ENCODE measurements at places on chromosomes 5 and 9. TPM values are rescaled to one million over a fixed set of nuclear protein-coding genes. Genes with fewer than 3 reads are reported as not detected.
A peak's percentile ranks its signal among the peaks of the same experiment; 100 is the strongest.

GRCh38 chr5:8560776-8561175, 691.8 kb downstream of the MTRR start:
- no peaks in the 10 kb centered on the region for H3K4me1 ChIP-seq
- DNase-seq, result no peak

- H3K27ac ChIP-seq, result no peak overlapping the region
- no peaks in the 10 kb centered on the region for H3K4me1 ChIP-seq
- no peak overlapping the region for H3K4me3 ChIP-seq
- H3K36me3 ChIP-seq, result no peaks in the 10 kb centered on the region
These were observed 579.2 kb upstream of the ZNF608 start for GRCh38 chr5:125325488-125326149.

DNA sequence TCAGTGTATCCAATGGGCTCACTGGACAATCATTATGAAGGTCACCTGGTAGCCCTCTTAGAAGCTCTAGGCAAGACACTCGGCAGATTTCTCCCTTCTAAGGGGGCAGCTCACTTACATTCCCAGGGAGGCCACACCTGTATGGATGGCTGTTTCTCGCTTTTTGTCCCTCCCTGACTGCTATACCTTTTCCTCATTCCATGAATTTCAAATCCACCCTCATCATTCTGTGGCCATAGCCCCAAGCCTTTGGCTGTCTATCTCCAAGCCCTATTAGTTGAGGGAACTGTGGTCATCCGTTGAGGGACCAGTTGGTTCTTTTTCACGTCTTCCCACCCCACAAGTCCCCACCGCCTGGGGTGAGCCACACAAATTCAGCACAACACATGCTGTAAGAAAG, 85.0 kb upstream of the RARS1 start:
- no peaks in the 10 kb centered on the region for H3K4me1 ChIP-seq
- no peak for DNase-seq
- no peak overlapping the region for H3K4me3 ChIP-seq
- no peaks in the 10 kb centered on the region for H3K36me3 ChIP-seq
- no peaks in the 10 kb centered on the region for H3K27me3 ChIP-seq

DNA sequence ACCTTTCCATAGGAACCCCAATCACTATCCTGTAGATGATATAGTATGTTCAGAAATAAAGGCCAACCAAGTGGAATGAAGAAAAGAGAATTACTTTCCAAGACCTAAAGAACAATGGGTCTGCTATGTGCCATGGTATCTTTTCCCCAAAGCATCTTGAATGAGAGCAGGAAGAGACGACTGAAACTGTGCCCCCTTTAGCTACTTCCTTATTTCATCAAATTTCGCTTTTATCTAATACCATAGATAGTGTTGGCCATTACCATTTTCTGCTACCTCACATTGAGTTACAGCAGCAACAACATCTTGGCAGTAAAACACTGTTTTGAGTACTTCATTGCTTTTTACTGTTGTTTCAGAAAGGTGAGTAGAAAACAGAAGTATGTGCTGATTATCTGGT, 266.6 kb downstream of the CD180 start:
- no peak overlapping the region for H3K27ac ChIP-seq
- H3K4me1 ChIP-seq, result no peaks in the 10 kb centered on the region
- no peaks in the 10 kb centered on the region for H3K27me3 ChIP-seq
- no peak for DNase-seq
- H3K36me3 ChIP-seq, result no peaks in the 10 kb centered on the region
- no peak overlapping the region for H3K4me3 ChIP-seq

- peaks cover 20% of the 10 kb centered on the region for H3K4me1 ChIP-seq
- H3K27ac ChIP-seq, result peak overlapping the region; percentile 91
- DNase-seq, result peak; percentile 67
- H3K36me3 ChIP-seq, result no peaks in the 10 kb centered on the region
- no peaks in the 10 kb centered on the region for H3K27me3 ChIP-seq
- H3K4me3 ChIP-seq, result peak overlapping the region; percentile 95
These were observed 1.4 kb downstream of the GNAQ start for GRCh38 chr9:78030296-78030552.

DNA sequence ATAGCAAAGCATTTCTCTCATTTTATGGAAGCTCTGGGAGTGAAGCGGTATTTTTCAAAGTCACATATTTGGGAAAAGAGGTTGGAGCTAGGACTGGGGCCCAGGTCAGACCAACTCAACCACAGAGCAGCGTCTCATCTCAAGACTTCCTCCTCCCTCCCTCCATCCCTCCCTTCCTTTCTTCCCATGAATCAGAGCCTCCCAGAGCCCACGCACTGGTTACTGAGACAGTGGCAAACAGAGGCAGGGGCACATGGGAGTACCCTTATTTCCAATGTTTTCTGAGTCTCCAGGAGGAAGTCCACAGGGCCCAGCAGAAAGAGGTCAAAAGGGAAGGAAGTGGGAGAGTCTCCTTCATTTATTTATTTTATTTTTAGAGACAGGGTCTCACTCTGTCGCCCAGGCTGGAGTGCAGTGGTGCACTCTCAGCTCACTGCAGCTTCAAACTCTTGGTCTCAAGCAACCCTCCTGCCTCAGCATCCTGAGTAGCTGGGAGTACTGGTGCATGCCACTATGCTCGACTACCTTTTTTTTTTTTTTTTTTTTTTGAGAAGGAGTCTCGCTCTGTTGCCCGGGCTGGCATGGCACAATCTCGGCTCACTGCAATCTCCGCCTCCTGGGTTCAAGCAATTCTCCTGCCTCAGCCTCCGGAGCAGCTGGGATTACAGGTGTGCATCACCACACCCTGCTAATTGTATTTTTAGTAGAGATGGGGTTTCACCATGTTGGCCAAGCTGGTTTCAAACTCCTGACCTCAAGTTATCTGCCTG, 52.5 kb upstream of the CDKN2AIPNL start:
- no peaks in the 10 kb centered on the region for H3K27me3 ChIP-seq
- peaks cover 22% of the 10 kb centered on the region for H3K4me1 ChIP-seq
- H3K27ac ChIP-seq, result no peak overlapping the region
- no peaks in the 10 kb centered on the region for H3K36me3 ChIP-seq

- H3K27ac ChIP-seq, result no peak overlapping the region
- H3K36me3 ChIP-seq, result no peaks in the 10 kb centered on the region
- H3K4me1 ChIP-seq, result no peaks in the 10 kb centered on the region
- no peak for DNase-seq
- H3K4me3 ChIP-seq, result no peak overlapping the region
These were observed 222.2 kb downstream of the NDUFS4 start for GRCh38 chr5:53782620-53783019.

DNA sequence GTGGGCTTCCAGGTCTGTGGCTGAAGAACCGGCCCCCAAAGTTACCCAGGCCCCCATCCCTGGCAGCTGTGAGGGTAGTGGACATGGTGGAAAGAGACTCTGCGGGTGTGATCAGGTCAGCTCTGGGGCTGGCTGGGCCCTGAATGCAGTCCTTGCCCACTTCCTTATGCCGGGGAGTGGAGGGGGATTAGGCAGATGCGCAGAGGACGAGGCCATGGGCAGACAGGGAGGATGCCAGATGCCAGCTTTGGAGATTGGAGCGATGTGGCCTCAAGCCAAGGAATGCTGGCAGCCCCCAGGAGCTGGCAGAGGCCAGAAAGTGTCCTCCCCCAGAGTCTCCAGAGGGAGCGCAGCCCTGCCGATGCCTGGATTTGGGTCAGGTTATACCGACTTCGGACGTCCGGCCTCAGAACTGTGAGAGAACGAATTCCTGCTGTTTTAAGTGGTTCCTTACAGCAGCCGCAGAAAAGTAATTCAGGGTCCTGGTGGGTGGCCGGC, 69.8 kb downstream of the ADAMTS2 start:
- no peak for DNase-seq
- H3K36me3 ChIP-seq, result no peaks in the 10 kb centered on the region
- H3K4me3 ChIP-seq, result no peak overlapping the region
- H3K27me3 ChIP-seq, result no peaks in the 10 kb centered on the region
- H3K4me1 ChIP-seq, result peaks cover 6% of the 10 kb centered on the region

GRCh38 chr9:97046228-97046627, 7.3 kb upstream of the CTSV start:
- no peaks in the 10 kb centered on the region for H3K27me3 ChIP-seq
- H3K4me3 ChIP-seq, result no peak overlapping the region
- no peaks in the 10 kb centered on the region for H3K4me1 ChIP-seq
- no peak overlapping the region for H3K27ac ChIP-seq

GRCh38 chr9:78707080-78707479, 410.2 kb downstream of the PSAT1 start:
- H3K36me3 ChIP-seq, result no peaks in the 10 kb centered on the region
- H3K4me1 ChIP-seq, result no peaks in the 10 kb centered on the region
- H3K27ac ChIP-seq, result no peak overlapping the region
- no peak for DNase-seq

DNA sequence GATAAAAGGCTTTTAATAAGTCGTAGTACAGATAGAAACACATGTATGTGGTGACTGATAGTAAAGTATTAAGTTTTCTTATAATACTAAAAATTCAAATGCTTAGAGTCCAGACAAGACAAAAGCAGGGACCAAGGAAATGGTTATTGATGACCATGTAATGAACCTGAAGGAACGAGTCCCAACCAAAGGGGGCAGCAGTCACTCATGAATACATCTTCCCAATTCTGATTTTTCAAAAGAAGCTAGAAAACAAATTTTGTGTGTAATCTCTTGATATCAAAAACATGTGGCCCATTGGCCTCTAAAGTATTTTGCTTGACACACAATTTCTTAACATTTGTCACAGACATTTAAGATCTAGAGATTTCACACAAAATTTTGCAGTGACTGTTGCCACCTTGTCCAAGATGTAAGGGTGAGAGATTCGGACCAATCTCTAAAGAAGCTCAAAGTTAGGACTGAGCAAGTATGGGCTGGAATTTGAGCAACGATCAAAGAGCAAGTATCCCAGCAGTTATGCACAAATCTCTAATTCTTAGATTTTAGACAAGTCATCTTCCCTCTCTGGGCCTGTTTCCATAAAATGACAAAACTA, 66.8 kb downstream of the ARL15 start:
- H3K4me3 ChIP-seq, result no peak overlapping the region
- H3K27me3 ChIP-seq, result no peaks in the 10 kb centered on the region
- no peaks in the 10 kb centered on the region for H3K36me3 ChIP-seq
- DNase-seq, result no peak

DNA sequence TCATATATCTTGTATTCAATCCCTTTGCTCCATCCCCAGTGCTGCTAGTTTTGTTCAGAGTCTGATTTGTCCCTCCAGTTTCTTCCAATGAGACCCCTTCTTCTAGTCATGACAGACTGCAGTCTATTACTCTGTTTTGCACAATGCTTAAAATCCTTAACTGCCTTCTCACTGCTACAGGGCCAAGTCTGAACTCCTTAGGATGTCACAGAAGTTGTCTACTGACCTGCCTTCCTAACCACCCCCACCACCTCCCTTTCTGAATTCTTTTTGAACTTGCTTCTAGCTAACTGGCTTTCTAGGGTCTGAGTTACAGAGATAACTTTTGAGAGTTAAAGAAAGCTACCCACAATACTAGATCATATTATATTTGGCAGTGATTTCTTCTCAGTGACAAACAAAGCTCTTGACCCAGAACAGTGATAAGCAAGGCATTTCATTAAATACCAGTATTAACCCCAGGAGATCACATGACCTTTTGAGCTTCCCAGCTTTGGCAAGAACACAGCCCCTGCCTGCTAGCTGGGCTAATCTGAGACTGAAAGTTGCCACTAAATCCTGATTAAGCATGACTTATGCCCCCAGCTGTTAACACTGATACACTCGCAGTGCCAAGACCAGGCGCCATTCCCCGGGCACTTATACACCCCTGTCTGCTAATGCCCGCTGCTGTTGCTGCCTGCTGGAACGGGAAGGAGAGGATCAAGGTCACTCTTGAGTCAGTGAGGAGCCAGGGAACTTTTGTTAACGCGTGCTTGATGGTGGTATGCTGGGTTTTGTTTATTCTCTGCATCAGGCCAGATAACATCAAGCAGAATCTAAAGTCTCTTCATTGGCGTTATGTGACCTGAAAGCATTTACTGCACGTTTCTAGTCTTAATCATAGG, 36.4 kb upstream of the ADAMTSL1 start:
- peaks cover 16% of the 10 kb centered on the region for H3K4me1 ChIP-seq
- H3K27me3 ChIP-seq, result no peaks in the 10 kb centered on the region
- H3K36me3 ChIP-seq, result no peaks in the 10 kb centered on the region
- peak overlapping the region; percentile 83 for H3K27ac ChIP-seq
- no peak for DNase-seq

GRCh38 chr5:134798468-134798867, 39.9 kb downstream of the DDX46 start:
- no peaks in the 10 kb centered on the region for H3K4me1 ChIP-seq
- H3K4me3 ChIP-seq, result no peak overlapping the region
- peaks cover 41% of the 10 kb centered on the region for H3K36me3 ChIP-seq
- no peak overlapping the region for H3K27ac ChIP-seq
- H3K27me3 ChIP-seq, result no peaks in the 10 kb centered on the region

IFNA2 gene
- total RNA-seq, result not detected

CPLANE1 gene
- 13.1 TPM for total RNA-seq

POU5F2 gene
- total RNA-seq, result 1.5 TPM

PCDHA9 gene
- not detected for total RNA-seq

RNF183 gene
- total RNA-seq, result not detected
